ENCODE measurements at places on chromosomes 7 and 10.
A peak's percentile ranks its signal among the peaks of the same experiment; 100 is the strongest.

- DNase-seq: no peak
Observed at GRCh38 chr7:114924038-114924712, 2.3 kb downstream of the MDFIC start.

DNA sequence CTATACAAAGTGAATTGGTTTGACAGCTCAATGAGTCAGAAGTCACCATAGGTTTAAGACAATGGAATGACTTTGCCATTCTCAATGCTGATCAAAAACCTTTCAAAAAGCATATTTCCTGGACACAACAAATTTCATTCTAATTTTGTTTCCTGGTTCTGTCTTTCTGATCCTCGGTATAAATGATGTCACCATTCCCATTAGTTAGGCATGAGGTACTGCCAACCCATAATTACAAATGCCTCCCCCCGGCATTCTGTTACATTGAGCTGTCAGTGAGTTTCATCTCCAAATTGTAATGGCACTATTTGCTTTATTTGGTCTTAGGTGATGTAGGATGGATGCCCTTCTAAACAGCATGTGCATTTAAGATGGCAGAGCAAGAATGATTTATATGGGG is 81.7 kb upstream of the NFE2L3 start:
- no peak for DNase-seq

- no peak for DNase-seq
Observed at GRCh38 chr7:69309601-69310000, 288.7 kb upstream of the AUTS2 start.

GRCh38 chr7:129122078-129122750 is 22.3 kb upstream of the TSPAN33 start:
- no peak for DNase-seq

GRCh38 chr7:75971961-75972763 is 22.2 kb downstream of the TMEM120A start:
- DNase-seq: peak; percentile 78

DNA sequence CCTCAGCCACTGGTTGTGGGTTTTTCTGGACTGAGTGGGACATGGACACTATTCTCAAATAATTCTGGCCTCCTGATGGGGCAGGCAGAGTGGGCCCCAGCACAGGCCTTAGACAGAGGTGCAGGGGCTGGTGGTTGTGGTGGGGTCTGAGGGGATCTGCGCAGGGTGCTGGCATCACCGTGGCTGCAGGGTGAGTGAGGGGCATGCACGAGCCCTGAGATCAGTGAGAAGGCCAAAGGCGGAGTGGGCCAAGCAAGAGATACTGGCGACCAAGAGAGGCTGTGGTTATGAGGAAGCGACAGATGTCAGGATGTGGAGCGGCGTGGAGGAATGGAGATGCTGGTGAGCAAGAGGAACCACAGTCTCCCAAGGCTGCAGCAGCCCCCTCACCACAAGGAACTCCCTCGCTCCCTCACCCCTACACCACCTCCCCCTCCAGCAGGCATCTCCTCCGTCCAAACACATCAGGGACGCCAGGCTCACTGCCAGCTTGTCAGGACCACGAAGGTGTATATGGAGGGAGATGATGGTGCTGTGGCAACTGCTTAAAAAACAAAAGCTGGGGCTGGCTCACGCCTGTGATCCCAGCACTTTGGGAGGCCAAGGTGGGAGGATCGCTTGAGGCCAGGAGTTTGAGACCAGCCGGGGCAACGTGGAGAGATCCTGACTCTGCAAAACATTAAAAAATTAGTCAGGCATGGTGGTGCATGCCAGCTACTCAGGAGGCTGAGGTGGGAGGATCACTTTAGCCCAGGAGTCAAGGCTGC is 9.6 kb downstream of the PRF1 start:
- no peak for DNase-seq

- DNase-seq: no peak
Observed at GRCh38 chr10:123797813-123798212, 93.8 kb downstream of the CPXM2 start.

DNA sequence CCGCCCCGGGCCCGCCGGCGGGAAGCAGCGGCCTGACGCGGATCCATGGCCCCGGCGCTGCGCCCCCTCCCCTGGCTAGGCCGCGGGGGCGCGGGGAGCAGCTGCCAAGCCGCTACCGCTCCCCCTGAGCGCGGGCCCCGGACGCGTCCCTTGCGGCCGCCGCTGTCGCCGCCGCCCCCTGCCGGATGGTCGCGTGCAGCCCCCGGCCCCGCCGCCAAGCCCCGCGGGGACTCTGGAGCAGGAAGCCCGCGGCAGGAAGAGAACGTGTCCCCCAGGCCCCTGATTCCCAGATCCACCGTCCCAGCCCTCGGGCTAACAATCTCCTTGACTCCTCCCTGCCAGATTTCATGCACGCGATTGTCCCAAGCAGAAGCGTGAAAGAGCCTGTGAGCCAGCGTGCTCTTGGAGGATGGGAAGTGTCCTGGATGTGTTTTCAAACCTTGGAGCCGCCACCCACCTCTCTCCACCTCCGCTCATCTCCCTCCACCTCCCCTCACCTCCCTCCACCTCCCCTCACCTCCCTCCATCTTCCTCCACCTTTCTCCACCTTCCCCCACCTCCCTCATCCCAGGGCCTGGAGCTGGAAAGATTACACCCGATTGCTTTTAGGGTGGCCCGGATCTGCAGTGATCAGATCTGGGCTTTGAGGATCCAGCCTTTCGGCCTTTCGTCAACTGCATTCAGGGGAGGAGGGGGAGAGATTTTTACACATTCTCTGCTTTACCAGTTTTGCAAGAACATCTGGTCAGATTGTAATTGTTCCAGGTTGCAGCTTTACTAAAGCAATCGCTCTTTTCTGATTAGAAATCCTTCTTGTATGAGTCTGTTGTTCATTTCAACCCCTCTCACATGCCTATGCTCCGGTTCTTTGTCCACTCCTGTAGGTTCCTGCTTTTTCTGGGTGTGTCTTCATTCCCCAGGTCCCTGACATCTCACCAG is 570 bp upstream of the PRTFDC1 start:
- peak; percentile 76 for DNase-seq

GRCh38 chr7:77839919-77840318 is 41.3 kb downstream of the PHTF2 start:
- no peak for DNase-seq

DNA sequence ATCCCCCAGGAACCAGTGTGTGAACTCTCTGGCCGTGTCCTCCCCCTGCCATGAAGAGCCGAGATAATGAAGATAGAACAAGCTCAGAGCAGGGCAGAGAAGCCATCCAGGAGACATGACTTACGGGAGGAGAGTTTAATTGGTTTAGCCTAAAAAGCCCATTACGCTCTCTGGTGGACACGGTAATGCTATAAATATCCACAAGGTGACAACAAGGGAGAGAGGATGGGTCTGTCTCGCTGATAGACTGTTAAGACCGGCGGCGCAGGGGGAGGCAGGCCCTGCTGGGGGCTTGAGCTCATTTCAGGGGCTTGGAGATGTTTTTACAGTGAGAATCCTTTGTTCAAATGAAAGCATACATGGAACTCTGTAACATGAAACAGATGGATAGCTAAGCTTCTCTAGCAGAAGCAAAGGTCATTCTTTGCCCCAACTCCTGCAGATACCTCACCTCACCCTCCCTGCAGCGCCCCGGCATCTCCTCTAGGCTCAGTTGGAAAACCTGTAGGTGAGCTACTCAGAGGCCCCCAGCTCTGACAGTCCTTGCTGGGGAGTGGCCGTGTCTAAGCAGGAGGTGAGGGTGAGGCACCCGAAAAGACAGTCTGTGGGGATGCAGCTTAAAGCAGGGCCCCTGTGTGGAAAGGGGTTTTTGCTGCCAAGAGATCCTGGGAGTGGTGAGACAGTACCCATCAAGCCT is 40.8 kb upstream of the LOXL4 start:
- no peak for DNase-seq

GRCh38 chr10:78959924-78960285 is 108.9 kb upstream of the ZMIZ1 start:
- peak; percentile 54 for DNase-seq

DNA sequence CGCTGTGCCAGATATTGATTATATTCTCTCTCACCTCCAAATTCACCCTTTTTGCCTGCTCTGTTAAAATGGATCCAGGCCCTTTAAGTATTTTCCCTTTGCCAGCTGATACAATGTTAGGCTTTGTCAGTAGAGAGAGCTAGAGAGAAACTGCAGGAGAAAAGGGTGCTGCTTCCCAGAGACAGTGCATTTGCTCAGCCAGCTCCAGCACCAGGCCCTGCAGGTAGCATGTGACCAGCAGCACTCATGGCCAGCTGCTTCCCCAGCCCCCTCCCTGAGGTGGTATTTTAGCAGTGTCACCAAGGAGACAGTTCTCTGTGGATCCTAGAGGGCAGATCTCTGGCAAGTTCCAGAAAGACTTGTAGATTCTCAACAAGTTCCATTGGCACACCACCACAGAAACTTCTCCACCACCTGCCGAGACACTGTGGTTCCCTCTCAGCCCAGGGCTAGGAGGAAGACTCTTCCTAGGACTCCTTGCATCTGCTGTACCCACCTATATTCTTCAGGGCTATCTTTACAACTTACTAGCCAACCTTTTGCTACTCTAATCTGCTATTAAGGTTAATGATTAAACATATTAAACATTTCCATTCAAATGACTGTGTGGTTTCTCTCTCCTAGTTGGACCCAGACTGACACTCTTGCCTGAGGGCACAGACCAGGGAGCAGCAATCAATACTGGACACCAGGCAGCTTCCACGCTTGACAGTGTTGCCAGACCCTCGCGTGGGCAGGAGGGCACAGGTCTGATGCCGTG is 35.6 kb upstream of the ADAM12 start:
- no peak for DNase-seq

- no peak for DNase-seq
Observed at GRCh38 chr7:34718867-34719266, 60.8 kb downstream of the NPSR1 start.

GRCh38 chr10:69497231-69497561 is 45.9 kb downstream of the TSPAN15 start:
- no peak for DNase-seq

GRCh38 chr10:17756557-17757217 is 4.7 kb downstream of the TMEM236 start:
- peak; percentile 40 for DNase-seq

GRCh38 chr7:100003711-100004661 is 11.4 kb upstream of the ZKSCAN1 start:
- DNase-seq: no peak

DNA sequence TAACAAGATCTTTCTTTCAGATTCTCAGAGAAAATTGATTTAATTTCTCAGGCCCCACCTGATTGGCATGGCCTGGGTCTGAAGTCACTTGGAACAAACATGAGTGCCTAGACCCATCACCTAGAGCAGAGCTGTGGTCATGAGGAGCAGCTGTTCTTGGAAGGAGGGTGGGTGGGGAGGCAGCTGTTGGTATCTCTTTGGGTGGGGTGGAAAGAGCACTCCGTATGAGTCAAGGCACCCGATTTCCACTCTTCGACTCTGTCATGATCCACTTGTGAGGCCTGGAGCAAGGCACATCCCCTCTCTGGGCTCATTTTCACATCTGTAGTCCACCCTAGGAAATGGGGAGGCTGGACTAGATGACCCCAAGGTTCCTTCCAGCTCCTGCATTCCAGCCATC is 156.7 kb downstream of the C10orf105 start:
- no peak for DNase-seq

DNA sequence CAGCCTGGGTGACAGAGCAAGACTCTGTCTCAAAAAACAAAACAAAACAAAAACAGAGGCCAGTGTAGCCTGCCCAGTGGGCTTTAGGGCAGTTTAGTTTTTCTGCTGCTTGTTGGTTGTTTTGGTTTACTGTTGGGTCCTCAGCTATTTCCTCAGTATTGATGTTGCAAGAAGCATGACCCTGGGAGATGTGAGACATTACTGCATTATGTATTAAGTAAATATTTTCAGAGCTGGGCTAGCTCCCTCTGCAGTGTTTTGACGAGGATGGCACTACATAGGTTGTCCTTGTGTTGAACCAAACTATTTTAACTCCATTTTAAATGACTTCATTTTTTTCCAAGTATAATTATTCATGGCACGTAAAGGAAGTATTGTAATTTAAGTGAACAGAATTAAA is 4.8 kb downstream of the AKAP9 start:
- peak; percentile 92 for DNase-seq

DNA sequence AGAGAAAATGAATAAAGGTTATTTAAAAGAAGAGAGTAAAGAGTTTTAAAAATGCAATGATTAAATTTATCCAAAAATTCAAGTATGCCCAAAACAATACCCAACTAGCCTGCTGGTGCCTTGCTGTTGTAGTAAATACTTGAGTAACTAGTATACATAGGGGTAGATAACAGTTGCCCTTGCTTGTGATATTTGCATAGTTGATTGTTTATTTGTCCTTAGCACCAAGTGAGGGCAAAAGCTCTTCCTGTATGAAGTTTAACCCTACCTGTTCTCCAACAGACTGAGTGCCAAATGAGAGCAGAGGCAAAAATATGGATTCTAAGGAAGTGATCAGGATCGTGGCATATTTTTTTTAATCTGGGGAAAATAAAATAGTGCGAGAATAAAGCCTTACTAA is 85.0 kb downstream of the PTN start:
- no peak for DNase-seq
